ENCODE measurements at places on chromosomes 11 and 22.

DNA sequence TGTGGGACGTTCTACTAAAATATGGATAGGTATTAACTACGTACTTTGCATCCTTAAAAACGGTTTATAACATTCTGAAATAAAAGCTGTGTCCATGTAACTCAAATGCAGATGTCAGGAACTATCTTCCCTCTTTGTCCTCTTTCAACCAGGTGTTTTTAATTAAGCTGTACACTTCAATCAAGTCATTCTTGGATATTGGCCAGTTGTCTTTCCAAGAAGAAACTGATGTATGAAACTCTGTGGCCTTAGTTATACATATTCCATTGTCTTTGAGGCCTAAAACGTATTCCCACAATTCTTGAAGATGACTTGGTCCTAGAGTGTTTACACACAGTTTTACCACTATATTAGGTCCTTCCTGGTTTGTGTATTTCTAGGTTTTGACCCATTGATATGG lies 249.0 kb upstream of the CNTN5 start:
- no peak for DNase-seq

GRCh38 chr11:16337421-16338213 lies 18.7 kb downstream of the SOX6 start:
- DNase-seq = peak; percentile 91

DNA sequence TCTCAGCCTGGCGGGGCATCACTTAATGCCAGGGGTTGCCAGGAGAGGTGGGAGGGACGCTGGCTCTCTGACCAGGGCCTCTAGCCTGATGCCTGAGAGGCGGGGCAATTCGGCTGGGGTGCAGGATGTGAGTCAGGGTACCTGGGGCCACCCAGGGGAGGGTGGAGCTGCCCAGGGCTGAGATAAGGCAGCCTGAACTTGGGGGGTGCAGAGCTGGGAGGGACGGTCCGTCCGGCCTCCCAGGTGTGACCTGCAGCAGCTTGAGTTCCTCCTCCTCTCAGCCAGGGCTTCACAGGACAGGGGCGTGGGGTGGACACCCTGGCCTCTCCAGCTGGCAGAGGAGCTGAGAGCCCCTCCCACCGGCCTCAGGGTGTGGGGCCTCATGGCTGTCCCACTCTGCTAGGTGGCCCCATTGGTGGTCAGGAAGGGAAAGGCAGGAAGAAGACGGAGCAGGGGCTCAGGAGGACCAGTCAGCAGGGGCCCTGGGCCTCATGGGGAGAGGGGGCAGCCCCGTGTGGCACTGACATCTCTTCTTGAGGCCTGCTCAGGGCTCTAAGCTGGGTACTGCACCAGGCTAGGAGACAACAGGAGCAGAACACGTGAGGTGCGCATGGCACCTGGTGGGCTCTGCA lies 942 bp upstream of the RPS6KA4 start:
- peak; percentile 38 for DNase-seq

DNA sequence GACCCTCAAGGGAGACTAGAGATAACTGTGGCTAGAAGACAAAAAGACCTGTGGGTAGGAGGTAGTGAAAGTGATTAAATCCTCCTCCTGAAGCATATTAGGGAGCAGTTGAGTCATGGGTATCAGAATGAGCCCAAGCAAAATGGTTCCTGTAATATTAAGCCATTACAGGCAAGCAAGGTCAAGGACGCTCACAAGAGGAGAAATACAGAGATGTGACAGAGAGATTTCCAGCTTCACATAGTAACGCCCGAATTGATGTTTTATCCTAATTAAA lies 77.7 kb downstream of the FAM76B start:
- DNase-seq = no peak

GRCh38 chr11:92765965-92766371 lies 203.5 kb upstream of the MTNR1B start:
- DNase-seq = no peak

- DNase-seq = no peak
These were observed 82.3 kb downstream of the TBC1D22A start for GRCh38 chr22:46844606-46845210.

- no peak for DNase-seq
These were observed 107.1 kb upstream of the BID start for GRCh38 chr22:17881366-17881765.
